ENCODE measurements at places on chromosomes 4 and X. TPM values are rescaled to one million over a fixed set of nuclear protein-coding genes. Genes with fewer than 3 reads are reported as not detected.

DNA sequence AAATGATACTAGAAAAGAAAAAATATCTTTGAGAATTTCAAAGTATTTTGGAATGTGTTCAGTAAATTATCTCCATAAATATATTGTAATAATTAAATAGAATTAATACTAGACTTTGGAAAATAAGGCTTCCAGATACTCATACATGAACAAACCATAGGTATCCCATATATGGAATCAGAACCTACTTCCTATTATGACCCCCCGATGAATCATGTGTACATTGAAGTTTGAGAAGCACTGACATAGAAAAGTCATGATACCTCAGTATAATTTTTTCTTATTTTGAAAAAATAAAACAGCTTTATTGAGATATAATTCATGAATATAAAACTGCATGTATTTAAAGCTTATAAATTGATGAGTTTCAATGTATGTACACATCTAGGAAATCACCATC is 27.2 kb upstream of the SMARCA5 start:
- DNase-seq, result no peak

GRCh38 chr4:168317621-168318020 is 931 bp downstream of the DDX60 start:
- no peak for DNase-seq

- DNase-seq, result no peak
Observed at GRCh38 chrX:131778269-131779218, 234.7 kb downstream of the OR13H1 start.

- DNase-seq, result no peak
Observed at GRCh38 chrX:28126886-28127285, 145.6 kb upstream of the DCAF8L1 start.

DNA sequence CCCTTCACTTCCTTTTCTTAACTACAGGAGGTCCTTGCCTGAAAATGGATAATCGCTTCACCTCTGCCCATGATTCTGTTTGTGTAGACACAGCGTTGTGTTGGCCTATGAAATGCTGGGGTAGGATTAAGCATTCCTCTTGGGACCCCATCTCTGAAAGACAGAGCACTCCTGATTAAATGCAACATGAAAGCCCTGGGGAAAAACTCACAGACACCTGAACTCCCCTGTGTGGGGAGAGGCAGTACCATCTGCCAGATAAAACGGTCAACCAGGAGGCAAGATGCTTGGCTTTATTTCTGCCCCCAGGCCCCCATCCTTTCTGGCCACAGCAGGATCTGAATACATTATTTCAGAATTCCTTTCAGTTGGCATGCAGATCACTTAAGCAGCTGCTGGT is 1.9 kb downstream of the LGI2 start:
- no peak for DNase-seq

GRCh38 chr4:732911-733630 is 27.4 kb downstream of the PCGF3 start:
- no peak for DNase-seq

CPZ gene
- 1.8 TPM for total RNA-seq

KIF4A gene
- under 0.01 TPM for total RNA-seq

All from liver (tissue), 10 donors.